NCI-H1436 (cell line): ENCODE measurements at places on chromosomes 7 and 10.

DNA sequence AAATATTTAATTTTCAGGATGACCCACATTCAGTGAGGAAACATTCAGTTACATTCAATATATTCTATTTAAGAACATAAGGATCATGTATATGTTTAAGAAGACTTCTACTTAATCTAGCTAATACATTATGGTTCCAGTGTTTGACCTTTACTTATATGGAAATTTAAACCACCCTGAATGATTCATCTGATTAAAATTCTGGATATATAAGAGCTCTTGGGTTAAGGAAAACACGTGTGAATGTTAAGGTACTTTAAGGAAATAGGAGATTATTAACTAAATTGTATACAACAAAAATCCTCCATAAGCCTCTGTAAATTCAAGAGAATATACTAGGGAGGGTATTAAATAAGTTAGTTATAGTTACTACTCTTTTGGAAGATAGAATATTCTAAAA, 40.9 kb downstream of the HDAC9 start:
- DNase-seq, result no peak

DNA sequence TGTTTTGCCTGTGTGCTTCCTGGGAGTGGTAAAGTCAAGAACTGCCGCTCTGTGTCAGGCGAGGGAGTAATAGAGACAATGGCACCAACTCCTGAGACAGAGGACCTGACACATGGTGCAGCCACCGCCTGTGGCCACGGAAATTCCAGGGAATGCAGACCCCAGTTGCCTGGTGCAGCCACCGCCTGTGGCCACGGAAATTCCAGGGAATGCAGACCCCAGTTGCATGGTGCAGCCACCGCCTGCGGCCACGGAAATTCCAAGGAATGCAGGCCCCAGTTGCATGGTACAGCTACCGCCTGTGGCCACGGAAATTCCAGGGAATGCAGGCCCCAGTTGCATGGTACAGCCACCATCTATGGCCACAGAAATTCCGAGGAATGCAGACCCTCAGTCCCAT, 8.7 kb downstream of the DIP2C start:
- DNase-seq, result no peak

DNA sequence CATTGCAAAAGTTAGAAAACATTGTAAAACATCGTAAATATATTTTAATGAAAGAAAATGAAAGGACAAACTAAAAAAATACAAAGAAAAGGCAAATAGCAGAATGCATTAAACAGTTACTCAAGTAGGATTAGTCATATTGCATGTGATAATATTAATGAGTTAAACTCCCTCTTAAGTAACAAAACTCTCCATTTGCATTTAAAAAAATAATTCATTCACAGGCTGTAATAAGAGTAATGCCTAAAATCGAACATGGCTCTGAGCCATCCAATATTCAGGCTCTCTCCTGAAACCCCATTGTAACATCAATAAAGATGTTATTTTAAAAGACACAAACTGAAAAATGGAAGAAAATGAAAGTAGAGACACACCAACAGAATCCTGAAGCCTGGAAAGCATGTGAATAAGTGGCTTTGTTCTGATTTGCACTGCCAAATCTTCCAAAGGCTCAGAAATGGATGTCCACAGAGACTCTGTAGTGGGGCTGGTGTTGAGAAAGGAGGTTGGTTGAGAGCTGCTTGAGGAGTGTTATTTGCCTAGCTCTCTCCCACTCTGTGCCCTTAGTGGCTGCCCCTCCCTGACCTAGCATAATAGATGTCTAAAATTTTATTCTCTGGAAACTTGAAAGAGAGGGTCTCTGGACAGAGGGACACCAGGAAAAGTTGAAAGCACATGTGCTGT, 268.3 kb upstream of the MEOX2 start:
- no peak for DNase-seq

DNA sequence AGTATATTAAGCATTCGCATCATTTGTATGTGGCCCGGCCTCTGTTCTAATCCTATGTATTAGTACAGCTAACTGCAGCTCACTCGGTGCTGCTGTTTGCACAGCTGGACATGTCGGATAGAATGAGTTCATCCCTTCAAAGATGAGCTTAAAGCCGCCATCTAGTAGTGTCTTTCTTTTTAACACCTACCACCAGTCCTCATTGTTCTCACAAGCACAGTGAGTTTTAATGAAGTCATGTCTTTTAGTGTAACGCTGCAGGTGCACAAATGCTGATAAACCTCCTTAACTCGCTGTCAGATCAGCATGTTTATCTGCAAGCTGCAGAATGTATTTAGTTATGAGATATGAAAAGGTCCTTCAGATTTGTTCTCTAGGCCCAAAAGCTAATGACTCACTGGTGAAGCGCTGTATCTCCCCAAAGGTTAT, 247.5 kb downstream of the MTERF1 start:
- DNase-seq, result no peak

DNA sequence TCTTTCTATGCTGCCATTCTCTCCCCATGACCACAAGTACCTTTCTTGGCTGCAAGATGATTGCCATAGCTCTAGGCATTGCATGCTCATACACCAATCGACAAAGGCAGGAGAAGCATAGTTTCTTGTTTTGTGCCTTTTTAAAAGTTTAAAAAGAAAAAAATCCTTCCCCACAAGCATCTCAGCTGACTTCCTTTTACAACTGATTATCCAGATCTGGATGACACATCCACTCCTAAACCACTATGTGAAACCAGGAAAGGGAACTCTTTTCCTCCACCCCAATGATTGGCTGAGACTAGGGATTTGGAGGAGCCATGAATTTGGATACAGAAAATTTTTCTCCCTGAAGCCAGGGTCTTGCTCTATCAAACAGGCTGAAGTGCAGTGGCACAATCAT, 14.5 kb upstream of the LRRC4 start:
- DNase-seq, result no peak
